Dermis blood vessel endothelial cell (primary cell): ENCODE measurements at places on chromosomes 2 and 18.

GRCh38 chr2:86785456-86785855 is 5.3 kb downstream of the CD8A start:
- no peak for DNase-seq

- DNase-seq, result no peak
Observed at GRCh38 chr2:104045071-104045470, 808.8 kb upstream of the POU3F3 start.

DNA sequence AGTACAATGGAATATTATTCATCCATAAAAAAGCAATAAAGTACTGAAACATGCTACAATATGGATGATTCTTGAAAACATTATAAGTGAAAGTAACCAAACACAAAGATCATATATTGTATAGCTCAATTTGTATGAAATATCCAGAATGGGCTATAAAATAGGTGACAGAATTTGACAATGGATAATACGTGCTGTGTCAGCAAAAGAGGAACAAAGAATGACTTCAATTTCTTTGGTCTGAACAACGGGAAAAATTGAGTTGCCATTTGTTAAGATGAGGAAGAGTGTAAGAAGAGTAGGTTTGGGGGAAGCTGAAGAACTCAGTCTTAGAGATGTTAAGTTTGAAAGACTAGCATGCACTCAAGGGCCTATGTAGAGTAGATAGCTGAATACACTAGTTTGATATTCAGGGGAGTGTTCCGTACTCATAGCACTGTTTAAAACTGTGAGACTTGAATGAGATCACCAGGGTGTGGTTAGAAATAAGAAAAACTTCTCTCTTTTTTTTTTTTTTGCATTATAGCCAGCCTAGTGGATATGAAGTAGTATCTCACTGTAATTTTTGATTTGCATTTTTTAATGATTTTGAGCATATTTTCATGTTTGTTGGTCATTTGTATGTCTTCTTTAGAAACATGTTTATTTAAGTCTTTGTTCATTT is 213.6 kb downstream of the NR4A2 start:
- no peak for DNase-seq

DNA sequence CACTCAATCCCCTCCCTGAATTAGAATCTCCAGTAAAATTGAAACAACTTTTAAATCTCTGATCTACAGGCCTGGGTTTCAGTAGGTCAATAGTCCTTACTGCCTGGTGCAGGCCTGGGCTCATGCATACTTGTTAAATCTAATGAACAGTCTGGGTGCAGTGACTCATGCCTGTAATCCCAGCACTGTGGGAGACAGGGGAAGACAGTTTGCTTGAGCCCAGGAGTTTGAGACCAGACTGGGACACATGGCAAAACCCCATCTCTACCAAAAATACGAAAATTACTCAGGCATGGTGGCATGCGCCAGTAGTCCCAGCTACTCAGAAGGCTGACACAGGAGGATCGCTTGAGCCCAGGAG is 94.7 kb upstream of the SP3 start:
- no peak for DNase-seq

DNA sequence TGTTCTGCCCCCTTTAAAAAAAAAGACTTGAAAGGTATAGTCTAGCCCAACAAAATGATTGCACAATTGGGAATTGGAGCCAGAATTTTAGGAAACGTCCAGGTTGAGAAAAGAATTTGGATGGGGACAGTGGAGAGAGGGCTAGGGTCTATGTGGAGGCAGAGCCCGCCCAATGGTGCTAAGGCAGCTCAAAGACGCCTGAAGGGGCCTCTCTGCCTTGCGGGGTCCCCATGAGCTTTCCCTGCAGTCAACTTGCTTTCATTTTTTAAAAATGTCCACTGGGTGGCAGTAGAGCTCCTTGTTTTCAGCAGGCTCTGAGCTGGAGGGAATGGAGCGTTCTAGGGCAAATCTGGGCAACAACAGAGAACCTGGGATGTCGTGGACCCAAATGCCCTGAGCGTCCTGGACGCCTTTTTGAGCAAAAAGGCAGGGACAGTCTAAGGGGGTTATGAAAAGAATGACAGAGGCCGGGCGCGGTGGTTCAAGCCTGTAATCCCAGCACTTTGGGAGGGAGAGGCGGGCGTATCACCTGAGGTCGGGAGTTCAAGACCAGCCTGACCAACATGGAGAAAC is 40.2 kb upstream of the ITM2C start:
- DNase-seq, result peak; percentile 89

- DNase-seq, result no peak
Observed at GRCh38 chr2:128412181-128412871, 93.7 kb upstream of the HS6ST1 start.

DNA sequence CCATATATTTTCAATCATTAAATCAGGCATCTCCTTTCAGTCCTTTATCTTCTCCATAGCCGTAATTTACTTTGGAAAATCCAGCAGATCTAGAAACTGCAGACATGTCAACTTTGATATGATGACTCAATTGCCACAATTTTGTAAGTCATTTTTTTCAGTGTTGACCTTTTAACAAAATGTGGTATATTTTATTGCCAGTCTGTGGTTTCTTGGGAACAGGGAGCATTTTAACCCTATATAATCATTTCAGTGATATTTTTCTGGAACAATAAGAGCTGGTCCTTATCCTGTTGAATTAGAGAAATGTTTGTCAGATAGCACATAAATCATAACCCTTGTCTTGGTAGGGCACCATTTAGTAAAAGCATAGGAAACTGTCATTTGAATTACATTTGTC is 90.9 kb upstream of the UBXN4 start:
- no peak for DNase-seq

DNA sequence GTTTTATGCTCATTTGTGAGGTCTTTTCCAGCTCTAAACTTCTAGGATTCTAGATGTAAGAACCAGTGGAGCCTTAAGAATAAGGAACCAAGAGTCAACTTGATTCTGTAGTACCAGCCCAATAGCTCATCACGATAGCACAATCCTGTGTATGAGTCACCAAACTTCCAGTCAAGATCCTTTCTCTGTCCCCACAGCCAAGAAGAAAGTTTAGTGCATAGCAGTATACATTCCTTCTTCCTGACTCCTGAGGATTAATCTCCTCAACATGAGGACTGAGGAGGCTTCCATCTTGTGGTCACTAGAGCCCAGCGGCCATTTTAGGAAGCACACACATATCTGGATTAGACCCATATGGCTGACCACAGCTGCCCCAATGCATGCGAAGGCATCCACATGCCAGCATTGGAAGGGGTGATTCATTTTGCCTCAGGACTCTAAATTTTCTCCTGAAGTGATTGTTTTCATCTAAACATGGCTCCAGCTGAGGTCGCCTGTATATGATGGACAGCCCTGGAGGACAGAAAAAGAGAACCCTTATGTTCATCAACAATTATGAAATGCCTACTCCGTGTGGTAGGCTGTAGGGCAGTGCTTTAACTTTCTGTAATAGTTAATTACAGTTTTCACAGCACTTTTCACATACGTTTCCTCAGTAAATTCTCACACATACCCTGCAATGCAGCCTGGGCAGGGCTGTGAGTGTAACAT is 53.5 kb downstream of the RASGRP3 start:
- peak; percentile 28 for DNase-seq

GRCh38 chr2:121809607-121810006 is 54.2 kb downstream of the TSN start:
- no peak for DNase-seq

DNA sequence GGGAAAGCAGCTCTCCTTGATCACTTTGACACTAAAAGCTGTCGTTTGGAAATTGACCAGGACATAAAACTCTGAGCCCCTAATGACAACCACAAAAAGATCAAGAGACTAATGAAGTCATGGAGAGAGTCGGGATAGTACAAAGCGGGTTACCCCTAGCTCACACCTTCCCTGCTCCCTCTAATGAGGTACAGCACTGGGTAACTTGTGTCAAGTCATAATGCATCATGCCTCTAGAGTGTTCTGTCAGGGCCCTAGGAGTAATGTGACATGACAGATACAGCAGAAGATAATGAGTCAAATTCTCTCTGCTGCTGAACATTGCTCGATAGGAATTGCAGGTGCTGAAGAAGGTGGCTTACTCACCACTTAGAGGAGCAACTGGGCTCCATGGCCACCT is 130.7 kb downstream of the AQP4 start:
- no peak for DNase-seq

DNA sequence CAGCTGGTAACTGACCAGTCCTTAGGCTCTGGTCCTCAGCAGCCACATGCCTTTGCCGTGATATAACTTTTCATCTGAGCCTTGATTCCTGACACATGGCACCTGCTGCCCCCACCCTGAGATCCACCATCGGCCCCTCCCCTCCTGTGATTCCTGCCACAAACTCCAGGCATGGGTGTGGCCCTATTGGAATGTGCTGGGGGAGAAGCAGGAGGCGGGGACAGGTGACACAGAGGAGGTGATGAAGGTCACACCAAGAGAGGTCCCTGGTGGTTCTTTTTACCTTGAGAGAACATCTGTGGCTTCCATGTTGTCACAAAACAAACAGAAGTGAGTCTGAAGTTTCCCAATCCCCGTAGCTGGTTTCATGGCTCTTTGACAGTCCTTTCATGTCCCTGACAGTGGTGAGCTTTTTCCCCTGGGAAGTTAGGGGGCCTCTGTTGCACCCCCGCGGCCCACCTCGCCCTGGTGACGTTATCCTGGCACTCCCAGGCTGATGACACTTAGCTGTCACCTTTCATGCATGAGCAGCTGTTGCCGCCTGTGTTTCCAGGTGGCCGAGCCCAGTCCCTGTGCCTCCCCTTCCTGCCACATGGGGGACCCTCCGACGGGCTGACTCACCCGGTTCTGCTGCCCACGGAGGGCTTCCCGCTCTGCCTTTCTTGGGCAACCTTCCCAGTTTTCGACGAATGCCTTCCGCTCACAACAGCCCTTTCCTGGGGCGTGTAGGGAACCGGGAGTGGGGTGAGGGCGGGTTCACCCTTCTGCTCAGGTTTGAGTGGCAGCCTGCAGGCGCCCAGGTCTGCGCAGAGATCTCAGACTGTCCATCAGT is 66.3 kb upstream of the GLI2 start:
- peak; percentile 77 for DNase-seq

- DNase-seq, result peak; percentile 56
Observed at GRCh38 chr2:39837856-39838453, 58.9 kb upstream of the THUMPD2 start.

- peak; percentile 89 for DNase-seq
Observed at GRCh38 chr2:108579623-108580022, 45.4 kb downstream of the LIMS1 start.

GRCh38 chr2:105977212-105977611 is 216.9 kb downstream of the UXS1 start:
- no peak for DNase-seq

- DNase-seq, result no peak
Observed at GRCh38 chr2:228446734-228447133, 265.2 kb upstream of the SPHKAP start.

DNA sequence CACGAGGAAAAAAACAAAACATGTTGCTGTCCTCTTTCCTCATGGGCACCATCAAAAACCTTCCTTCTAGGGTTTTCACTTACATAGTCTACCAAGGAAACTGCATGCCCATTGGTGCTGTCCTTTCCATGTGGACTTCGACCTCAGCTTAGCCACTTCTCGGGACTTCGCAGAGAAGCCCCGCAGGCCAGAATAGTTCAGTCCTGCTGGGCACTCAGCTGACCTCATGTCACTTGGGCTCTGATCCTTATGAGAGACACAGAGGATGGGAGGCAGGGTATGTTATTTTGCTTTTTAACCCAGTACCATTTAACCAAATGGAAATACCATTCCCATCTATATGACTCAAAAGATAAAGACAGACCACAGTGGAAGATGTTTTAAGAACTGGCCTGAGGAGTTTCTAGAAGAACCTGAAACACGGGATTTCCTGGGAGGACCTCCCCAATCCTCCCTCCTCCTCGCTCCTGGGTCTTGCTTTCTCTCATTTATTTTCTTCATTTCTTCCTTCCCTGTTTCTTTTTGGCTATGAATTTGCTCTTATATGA is 28.4 kb downstream of the AAK1 start:
- DNase-seq, result no peak

GRCh38 chr2:241014764-241015163 is 16.3 kb downstream of the SNED1 start:
- DNase-seq, result no peak

DNA sequence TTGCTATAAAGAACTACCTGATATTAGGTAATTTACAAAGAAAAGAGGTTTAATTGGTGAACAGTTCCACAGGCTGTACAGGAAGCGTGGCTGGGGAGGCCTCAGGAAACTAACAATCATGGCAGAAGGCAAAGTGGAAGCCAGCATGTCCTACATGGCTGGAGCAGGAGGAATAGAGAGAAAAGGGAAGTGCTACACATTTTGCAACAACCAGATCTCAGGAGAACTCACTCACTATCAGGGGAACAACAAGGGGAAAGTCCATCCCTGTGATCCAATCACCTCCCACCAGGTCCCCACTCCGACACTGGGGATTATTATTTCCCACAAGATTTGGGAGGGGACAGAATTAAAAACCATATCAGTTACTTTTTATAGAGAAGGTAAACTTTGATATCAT is 273.5 kb upstream of the MMADHC start:
- DNase-seq, result no peak

- no peak for DNase-seq
Observed at GRCh38 chr2:52314231-52314630, 1282.3 kb upstream of the NRXN1 start.

DNA sequence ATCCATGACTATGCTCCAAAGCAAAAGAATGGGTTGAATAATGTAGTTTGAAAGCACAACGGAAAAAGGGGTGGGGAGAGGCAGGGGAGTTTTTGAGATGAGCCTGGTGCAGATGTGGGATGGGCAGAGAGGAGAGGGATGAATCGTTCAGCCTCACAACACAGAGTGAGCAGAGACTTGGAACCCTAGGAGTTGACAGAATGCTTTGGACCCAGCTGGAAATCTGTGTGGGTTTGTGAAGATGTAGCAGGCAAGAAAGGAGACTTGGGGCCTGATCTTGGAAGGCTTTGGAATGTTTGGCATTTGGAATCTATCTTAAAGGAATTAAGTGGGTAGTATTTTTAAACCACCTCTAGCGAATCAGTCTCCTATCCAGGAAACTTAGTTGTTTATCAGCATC is 66.0 kb upstream of the KCTD1 start:
- DNase-seq, result no peak

DNA sequence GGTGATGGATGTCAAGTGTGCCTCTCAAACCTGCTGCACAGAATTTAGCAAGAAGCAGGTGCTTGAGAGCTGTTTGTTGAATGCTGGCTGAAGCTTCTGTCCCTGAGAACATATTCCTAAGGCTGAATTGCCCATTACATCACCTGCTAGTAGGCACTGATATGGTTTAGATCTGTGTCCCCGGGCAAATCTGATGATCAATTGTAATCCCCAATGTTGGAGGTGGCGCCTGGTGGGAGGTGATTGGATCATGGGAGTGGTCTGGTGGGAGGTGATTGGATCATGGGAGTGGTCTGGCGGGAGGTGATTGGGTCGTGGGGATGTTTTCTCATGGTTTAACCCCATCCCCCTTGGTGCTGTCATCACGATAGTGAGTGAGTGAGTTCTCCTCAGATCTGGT is 128.0 kb downstream of the HRH4 start:
- no peak for DNase-seq

- DNase-seq, result no peak
Observed at GRCh38 chr18:6546229-6546628, 131.5 kb upstream of the L3MBTL4 start.

GRCh38 chr2:68854476-68854875 is 16.7 kb downstream of the BMP10 start:
- DNase-seq, result no peak

GRCh38 chr2:49940626-49941025 is 786.3 kb upstream of the FSHR start:
- no peak for DNase-seq
